ENCODE measurements at places on chromosomes 12 and 14.
A peak's percentile ranks its signal among the peaks of the same experiment; 100 is the strongest.

DNA sequence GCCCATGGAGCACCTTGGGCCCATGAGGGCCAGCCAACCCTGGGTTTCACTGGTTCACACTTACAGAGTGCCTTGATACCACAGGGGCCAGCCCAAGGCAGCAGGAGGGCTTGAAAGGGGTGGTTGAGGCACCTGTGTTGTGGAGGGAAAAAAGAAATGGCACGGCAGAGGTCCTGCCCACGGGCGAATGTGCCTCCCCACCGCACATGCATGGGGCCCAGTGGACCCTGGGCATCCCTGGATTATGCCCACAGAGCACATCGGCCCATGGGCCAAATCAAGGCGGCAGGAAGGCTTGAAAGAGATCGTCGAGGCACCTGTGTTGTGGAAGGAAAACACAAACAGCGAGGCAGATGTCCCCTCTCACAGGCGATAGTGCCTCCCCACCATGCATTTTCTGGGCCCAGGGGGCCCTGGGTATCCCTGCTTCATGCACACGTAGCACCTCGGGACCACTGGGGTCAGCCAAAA lies 378.1 kb downstream of the ALG10 start:
- DNase-seq = peak; percentile 2

GRCh38 chr12:24252602-24253001 lies 303.1 kb upstream of the SOX5 start:
- DNase-seq = no peak

- DNase-seq = no peak
Measured at GRCh38 chr12:94670898-94671297, 20.5 kb upstream of the TMCC3 start.

- no peak for DNase-seq
Measured at GRCh38 chr12:24226745-24227350, 277.4 kb upstream of the SOX5 start.

DNA sequence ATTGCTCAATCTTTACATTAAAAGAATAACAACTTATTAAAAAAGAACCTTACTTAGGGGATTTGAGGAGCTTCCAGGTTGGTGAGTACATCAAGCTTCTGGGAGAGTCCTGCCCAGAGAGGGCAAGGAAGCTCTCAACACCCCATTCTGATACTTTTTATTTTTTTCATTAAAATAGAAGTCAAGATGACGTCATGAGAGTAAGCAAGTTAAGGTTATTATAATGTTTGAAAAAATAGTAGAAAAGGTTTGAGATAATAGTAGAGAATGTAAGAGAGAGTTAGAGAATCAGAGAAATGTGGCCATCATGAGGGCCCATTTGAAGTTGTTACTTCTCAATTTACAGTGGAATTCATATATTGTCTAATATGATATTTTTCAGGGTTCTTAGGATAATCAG lies 221.0 kb upstream of the SLC16A7 start:
- no peak for DNase-seq

- peak; percentile 49 for DNase-seq
Measured at GRCh38 chr12:132955094-132956010, 754 bp downstream of the ZNF605 start.

DNA sequence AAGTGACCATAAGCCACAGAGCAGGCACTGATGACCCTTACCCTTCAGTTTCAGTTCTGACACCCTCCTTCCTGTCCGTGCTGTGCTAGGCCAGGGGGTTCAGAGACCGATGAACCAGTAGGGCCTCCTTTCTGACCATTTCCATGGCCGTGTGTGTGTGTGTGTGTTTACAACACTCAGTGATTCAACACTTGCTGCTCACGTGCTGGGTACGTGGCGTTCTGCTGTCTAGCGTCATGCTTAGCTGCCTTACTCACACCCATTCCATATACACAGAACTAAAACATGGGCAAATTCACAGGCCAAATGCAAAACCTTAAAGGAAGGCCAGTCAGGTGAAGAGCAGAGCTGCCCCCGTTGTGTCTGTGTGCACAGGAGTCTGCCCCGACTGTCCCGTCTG lies 67.5 kb downstream of the DNAH10 start:
- no peak for DNase-seq

DNA sequence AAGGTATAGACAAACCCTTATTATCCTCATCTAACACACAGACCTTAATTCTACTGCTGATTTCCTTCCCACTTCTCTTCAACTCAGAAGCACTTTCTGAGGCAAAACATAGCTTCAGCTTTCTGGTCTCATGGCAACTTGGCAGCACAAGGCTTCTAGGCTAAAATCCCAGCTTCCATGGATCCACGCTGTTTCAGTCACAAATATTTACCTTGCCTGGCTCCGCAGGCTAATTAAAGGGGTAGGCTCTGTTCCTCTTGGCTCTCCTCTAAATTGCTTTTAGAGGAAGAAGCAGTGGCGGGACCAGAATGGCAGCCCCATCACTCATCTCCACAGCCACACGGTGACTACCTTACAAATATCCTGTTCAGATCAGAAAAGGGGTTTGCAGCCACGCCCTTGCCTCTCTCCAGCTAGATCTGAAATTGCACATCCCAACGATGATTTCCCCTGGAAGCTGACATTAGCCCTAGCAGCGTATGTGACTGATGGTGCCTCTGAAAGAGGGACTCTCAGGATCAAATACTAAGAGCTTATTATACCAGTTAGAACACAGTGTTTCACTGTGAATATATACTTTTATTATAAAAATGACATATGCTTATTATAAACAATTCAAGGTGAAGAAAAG lies 221.5 kb upstream of the NUDT4 start:
- no peak for DNase-seq

- no peak for DNase-seq
Measured at GRCh38 chr12:31236998-31237637, 88.8 kb downstream of the SINHCAF start.

DNA sequence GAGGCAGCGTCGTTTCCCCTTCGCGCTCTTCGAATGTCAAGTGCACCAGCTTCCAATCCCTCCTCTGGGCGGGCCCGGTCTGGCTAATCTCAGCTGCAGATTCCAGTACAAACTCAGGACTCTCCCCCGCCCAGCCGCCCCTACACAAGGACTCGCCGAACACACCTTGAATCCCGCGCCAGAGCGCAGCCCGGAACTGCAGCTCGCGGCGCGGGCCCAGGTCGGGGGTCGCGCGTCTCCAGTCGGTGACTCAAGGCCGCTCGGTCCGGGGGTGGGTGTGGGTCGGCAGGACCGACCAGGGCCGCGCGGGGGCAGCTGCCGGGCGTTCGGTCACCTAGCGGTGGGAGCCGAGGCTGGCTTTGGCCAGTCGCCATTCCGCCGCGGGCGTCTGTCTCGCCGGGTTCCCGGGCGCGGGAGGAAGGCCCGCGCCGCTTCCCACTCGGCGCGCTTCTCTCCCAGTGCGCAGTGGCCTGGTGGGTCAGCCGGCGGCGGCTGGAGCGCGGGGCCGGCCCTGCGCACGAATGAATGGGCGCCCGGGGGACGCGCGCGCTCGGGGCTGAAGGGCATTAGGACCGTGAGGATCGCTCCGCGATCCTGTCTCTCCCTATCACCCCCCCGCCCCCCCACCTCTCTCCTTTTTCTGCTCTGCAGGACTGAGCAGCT lies at the start of gene GALNT16:
Gene GALNT16, plus strand, starts transcription at position 632 of the 663 bp plus-strand sequence. CDS start 133 bp downstream, outside the sequence.
- DNase-seq = peak; percentile 60

- no peak for DNase-seq
Measured at GRCh38 chr12:95759718-95760117, 30.8 kb downstream of the NTN4 start.

All from GM13977 (cell line).